Smooth muscle cell of trachea (primary cell): ENCODE measurements at places on chromosomes 7 and 10. TPM values are rescaled to one million over a fixed set of nuclear protein-coding genes. Genes with fewer than 3 reads are reported as not detected.

Gene NME8
- total RNA-seq = not detected in 2 replicates

Gene GSTO1
- 137 and 315 TPM in 2 replicates for total RNA-seq

Gene GPR15LG
- total RNA-seq = not detected in 2 replicates

Gene SYT15
- total RNA-seq = under 0.01 and 0.15 TPM in 2 replicates

Gene MYO1G
- under 0.01 TPM in 1 of 2 replicates, not detected in the other for total RNA-seq

Gene SPAM1
- total RNA-seq = not detected in 2 replicates

Gene EVX1
- not detected in 2 replicates for total RNA-seq

Gene OR9A4
- not detected in 2 replicates for total RNA-seq

Gene TRPV6
- total RNA-seq = not detected in 2 replicates

Gene CYP3A7
- 0.33 TPM in 1 of 2 replicates, not detected in the other for total RNA-seq

Gene ZKSCAN5
- total RNA-seq = 12.2 and 12.4 TPM in 2 replicates

Gene HSPA12A
- 9.0 and 11.4 TPM in 2 replicates for total RNA-seq

Gene ASB10
- total RNA-seq = not detected in 2 replicates

Gene SLC13A1
- not detected in 2 replicates for total RNA-seq

Gene EGR2
- 0.15 and 0.33 TPM in 2 replicates for total RNA-seq

Gene ZNF746
- total RNA-seq = 17.6 and 32.6 TPM in 2 replicates

Gene TAS2R5
- total RNA-seq = 0.73 and 1.7 TPM in 2 replicates

Gene HOXA4
- total RNA-seq = 0.58 and 0.66 TPM in 2 replicates

Gene WNT2
- under 0.01 and 1.3 TPM in 2 replicates for total RNA-seq

Gene CAMK2B
- total RNA-seq = 0.15 and 0.33 TPM in 2 replicates

Gene ACBD7
- 0.99 and 4.9 TPM in 2 replicates for total RNA-seq

Gene MSS51
- total RNA-seq = 1.8 and 2.5 TPM in 2 replicates

Gene TMEM176B
- 0.66 TPM in 1 of 2 replicates, not detected in the other for total RNA-seq

Gene PDE1C
- total RNA-seq = 0.29 and 0.50 TPM in 2 replicates

Gene NPSR1
- not detected in 2 replicates for total RNA-seq

Gene TMEM26
- 1.7 and 2.8 TPM in 2 replicates for total RNA-seq

Gene TSPAN13
- total RNA-seq = 3.0 and 4.4 TPM in 2 replicates

Gene ZNF398
- 8.3 and 9.3 TPM in 2 replicates for total RNA-seq

Gene TMEM236
- under 0.01 TPM in 2 replicates for total RNA-seq

Gene CD36
- 2.5 and 10.1 TPM in 2 replicates for total RNA-seq

Gene AKR1B15
- under 0.01 TPM in 1 of 2 replicates, not detected in the other for total RNA-seq

Gene LRIT1
- not detected in 2 replicates for total RNA-seq

Gene GOLGA7B
- total RNA-seq = not detected in 2 replicates

Gene PLEKHS1
- under 0.01 TPM in 1 of 2 replicates, not detected in the other for total RNA-seq

Gene TRIM24
- total RNA-seq = 6.3 and 6.8 TPM in 2 replicates

Gene SRRM3
- total RNA-seq = 0.58 and 2.8 TPM in 2 replicates

Gene SH2D4B
- not detected in 2 replicates for total RNA-seq

Gene CYP3A5
- total RNA-seq = 0.17 and 0.44 TPM in 2 replicates

Gene PON3
- total RNA-seq = not detected in 2 replicates

Gene GNG11
- total RNA-seq = 18.7 and 53.7 TPM in 2 replicates

Gene NFKB2
- total RNA-seq = 11.5 and 27.5 TPM in 2 replicates

Gene LRRC4
- 0.29 and 0.33 TPM in 2 replicates for total RNA-seq

Gene RADIL
- 1.2 and 1.3 TPM in 2 replicates for total RNA-seq

Gene AGAP9
- total RNA-seq = 5.2 and 5.5 TPM in 2 replicates

Gene AIFM2
- total RNA-seq = 9.7 and 9.8 TPM in 2 replicates

Gene PKD1L1
- total RNA-seq = 0.17 TPM in 1 of 2 replicates, not detected in the other

Gene KCNMA1
- 44.8 and 61.7 TPM in 2 replicates for total RNA-seq

Gene MBL2
- not detected in 2 replicates for total RNA-seq

Gene OGDHL
- total RNA-seq = 0.17 and 0.29 TPM in 2 replicates

Gene POLR2J2
- total RNA-seq = 2.5 and 4.5 TPM in 2 replicates

Gene SDK1
- total RNA-seq = 1.5 and 22.8 TPM in 2 replicates

Gene GPR26
- total RNA-seq = not detected in 2 replicates

Gene IL15RA
- 3.5 and 13.7 TPM in 2 replicates for total RNA-seq

Gene EIF4EBP2
- 31.6 and 34.2 TPM in 2 replicates for total RNA-seq

Gene CFTR
- total RNA-seq = not detected in 2 replicates
